ENCODE measurements at places on chromosomes 12 and 14.

GRCh38 chr12:1360441-1361210, 233.8 kb downstream of the FBXL14 start:
- no peak for DNase-seq

DNA sequence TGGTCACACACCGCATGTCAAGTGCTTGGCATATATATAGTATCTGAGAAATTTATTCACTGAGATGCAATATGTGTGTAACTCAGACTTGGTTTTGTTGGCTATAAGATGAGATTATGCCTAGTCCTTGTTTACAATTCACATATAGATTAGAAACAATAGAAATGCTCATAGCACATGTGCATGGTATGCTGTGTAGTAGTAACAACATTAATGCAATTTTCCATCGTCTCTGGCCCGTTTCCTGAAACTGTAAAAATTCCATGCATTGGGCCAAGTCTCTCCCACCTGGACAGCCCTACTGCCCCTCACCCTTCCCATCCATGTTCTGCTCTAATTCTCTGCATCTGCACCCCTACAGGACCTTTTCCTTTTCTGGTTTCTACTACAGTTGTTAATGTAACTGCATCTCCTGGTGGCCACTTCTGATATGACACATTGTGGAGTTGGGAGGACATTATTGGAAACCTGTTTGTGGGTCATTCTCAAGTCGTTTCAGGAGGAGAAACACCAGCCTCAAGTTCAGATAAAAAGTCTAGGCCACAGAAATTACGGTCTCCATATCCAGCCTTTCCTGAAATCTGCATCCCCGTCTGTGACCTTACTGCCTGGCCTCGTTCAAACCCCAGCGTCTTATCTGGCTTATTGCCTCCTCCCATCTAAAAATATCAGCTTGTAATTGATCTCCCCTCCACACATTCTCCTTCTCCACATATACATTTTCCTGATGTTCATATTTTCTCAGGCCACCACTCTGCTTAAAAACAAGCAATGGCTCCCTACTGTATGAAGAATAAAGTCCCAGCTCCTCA, 37.5 kb downstream of the EMP1 start:
- DNase-seq = no peak

DNA sequence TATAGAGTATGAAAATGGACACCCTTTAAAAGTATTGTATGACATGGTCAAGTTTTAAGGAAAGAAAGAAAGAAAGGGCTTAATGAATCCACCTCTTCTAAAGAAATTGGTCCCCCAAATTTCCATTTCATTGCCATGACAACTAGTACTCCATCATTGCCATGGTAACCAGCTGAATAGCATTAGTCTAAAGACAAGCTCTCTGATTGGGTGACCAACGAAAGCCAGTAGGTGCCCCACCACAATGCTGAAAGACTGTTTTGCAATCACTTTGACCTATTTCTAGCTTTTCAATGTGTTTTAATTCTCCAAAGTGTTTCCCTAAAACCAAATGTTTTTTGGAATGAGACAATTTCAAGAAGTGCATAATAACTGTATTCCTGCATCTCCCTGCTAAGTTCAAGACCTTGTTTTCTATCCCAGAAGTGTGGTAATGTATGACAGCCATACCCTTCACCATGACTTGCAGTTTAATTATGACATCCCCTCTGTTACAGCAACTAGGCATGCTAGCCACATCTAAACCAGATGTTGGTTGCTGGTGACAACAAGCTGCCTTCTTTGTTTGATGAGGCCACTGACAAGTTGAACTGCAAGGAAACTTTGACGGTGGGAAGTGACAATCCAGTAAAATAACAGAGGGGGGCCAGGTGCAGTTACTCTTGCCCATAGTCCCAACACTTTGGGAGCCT, 46.7 kb downstream of the KICS2 start:
- DNase-seq = no peak

DNA sequence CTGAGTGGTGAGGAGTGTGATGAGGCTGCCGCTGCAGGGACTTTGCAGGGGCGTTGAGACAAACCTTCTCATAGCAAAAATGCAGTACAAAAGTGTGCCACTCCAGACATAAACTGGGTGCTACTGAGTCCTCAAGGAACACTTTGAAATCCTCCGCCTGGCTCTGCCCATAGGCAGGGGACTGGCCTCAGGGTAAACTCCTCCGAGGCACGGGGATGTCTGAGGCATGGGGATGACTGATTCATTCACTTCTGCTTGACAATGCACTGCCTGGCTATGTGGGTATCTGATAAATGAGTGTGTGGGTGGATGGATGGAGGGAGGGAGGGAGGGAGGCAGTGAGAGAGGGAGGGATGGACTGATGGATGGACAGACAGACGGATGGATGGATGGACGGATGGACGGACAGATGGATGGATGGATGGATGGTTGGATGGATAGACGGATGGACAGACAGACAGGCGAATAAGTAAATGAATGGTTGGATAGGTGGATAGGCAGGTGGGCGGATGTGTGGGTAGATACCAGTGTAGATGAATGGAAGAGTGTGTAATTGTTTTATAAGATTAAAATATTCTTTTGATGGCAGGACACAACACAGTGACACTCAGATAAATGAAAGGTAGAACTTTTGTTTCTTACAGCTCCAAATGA, 2.1 kb upstream of the BDKRB2 start:
- DNase-seq = no peak

- no peak for DNase-seq
Measured at GRCh38 chr12:118783703-118784102, 197.6 kb upstream of the SRRM4 start.

DNA sequence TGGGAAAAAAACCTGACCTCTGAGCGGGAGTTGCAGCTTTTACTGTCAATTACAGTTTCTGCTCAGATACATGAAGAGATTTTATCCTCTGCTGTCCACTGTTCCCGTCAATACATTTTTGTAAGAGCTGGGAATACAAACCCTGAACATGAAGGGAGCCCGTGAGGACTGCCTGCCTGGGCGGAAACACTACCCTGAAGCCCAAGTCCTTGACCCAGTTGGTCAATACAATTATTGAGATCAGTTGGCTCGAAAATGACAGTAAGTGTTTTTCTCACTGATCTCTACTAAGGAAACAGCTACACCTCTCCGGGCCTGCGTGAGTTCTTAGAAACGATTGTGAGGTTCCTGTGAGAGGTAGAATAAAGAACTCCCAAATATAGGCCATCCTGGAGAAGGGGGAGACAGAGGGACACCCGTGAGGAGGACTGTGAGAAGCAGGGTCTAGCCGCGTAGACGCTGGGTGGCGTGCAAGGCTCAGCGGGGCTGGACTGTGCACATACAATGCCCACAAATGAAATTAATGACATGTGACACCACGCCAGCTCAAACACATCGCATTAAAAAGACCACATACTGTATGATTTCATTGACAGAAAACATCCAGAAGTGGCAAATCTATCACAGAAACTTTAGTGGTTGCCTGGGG, 509.5 kb downstream of the TMEM132D start:
- no peak for DNase-seq

DNA sequence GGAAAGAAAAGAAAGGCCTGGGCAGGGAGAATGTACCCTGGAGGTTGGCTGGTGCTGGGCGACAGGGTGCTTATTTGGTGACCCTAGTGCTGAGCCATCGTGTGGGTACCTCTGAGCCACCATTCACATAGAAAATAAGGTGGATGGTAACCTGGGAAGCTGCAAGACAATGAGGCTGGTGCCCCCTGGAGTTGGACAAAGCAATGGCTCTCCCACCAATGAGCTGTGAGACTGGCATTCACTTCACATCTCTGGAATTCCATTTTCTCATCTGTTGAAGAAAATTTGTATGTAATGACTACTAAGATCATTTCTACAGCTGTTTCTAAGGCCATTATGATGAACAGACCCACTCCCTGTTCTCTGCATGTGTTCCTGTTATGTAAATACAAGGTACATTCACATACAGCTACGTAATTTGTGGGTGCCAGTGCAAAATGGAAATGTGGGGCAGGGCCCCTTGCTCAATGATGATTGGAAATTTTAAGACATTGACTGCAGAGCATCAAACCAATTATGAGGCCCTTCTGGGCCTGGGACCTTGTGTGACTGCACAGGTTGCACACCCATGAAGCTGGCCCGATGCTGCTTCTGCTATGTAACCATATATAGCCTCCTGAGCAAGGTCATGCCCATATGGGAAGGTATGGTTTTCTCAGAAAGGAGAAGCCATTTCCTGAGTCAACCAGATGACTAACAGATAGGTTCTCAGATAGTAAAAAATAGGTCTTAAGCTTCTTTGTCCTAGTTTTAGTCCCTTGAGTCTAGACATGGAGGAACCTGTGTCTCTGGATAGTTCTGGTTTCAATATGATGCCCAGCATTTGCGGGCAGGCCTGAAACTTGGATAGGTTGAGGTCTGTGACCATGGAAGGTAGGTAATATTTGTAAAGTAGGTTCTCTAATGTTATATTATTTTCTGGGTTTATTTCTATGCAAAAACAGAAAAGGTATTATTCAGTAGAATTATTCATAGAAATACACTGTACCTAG, 63.4 kb upstream of the IGF1 start:
- DNase-seq = no peak

- no peak for DNase-seq
Measured at GRCh38 chr12:46212108-46212982, 56.5 kb downstream of the SLC38A1 start.

DNA sequence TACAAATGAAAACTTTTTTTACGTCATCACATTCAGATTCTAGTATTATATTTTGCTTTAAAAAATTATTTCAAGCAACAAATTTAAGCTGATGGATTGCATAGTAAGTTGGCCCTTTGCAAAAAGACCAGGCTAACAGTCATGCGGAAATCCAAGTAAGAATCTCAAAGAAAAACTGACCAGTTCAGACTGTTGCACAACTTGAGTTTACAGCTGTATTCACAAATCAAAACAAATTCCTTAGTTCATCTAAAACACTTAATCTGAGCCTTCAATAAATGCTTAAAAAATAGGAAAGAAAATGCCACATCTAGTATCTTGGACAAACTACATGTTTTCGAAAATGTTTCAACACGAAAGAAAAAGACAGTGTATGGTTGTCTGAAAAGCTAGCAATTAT, 847 bp downstream of the CCDC59 start:
- DNase-seq = no peak

DNA sequence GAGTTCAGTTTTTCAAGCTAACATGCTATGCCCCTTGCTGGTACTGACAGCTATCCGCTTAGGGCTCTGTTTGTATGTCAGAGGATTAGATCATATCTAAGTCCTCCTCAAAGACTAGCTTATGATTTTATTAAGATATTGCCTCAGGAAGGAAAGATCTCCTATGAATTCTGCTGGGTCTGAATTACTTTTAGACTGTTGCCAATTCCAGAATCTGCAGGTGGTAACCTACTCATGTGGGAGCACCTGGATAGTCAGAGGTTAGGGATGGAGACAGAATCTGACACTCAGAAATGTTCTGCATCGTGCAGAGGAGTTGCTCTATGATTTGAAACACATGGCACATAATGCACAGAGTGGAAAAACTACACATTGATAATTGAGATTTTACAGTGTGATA, 843.4 kb downstream of the SLC6A15 start:
- no peak for DNase-seq

GRCh38 chr12:20205854-20206253, 162.5 kb upstream of the PDE3A start:
- DNase-seq = no peak

- no peak for DNase-seq
Measured at GRCh38 chr12:57158665-57159064, 11.2 kb upstream of the LRP1-AS start.

DNA sequence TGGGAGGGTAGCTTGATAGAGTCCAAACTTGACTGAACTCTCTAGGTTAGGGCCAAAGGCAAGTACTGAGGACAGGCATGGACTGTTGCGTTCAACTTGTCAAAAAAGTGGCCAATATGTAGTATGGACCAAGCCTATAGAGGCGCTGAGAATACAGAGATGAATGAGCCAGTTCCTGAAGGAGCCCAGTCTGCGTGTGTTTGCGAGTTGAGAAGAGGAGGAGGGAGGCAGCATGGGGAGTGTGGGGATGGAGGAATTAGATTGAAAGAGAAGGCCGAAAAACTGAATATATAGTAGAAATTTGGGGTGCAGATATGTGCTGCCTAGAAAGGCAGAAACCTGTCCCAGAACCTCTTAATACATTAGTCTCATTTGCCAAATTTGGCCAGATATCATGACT, 412.4 kb downstream of the PCNX1 start:
- no peak for DNase-seq

DNA sequence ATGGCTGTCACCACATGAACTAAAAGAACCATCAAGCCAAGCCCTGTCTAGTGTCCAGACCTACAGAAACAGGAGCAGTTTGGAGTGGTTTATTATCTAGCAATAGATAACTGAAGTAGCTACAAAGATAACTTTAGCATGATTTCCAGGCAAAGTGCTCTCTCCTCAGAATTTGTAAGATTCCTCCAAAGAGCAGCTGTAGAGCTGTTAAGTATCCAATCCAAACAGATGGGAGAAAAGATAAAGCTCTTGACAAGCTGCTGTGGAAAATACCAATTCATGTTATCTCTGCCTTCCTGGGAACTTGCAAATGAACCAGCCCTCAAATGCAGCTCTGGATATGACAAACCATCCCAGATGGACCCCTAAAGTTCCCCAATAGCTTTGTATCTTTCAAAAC, 78.9 kb upstream of the RESF1 start:
- DNase-seq = no peak

DNA sequence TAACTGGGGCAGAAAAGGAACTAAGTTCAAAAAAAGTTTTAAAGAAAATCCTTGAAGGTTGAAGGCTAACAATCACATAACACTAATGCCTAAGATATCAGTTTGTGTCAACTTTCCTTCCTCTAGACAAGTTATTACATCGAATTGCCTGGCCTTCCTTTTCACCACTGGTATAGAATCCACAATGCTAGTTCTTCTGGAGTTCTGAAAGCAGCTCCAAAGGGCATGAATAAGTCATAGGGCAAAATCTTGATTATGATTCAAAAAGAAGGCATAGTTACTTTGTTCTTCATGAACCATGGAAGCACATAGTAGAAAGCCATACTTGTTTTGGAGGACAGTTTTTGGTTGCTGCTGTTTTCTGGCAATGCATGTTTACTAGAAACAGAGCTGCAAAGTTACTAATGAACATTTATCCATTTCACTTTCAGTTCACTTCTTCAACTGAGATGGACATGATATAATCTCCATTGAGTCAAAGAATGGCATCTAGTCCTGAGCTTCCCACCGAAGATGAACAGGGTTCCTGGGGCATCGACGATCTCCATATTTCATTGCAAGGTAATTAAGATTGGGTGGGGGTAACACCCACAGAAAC, 56.0 kb downstream of the SYNE2 start:
- no peak for DNase-seq

DNA sequence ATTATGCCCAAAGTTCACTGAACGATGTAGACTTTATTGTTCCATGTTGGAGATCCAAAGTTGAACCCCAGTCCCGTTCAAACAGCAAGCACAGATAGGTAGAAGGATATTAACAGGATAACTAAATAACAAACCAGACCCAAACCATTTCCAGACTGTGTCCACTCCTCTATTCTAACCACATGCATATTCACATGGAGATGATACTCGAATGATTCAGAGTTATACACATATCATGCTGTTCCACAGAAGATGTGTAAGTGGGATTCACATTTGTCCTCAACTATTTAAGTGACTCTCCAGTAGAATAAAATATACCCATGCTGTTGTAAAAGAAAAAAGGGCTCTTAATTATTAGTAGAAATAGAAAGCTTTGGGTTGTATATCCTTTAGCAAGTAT, 185.9 kb downstream of the ITPR2 start:
- no peak for DNase-seq

All from activated T-cell treated with anti-CD3 and anti-CD28 coated beads for 48 hours (primary cell).